ENCODE measurements at places on chromosomes 3 and 15.
A peak's percentile ranks its signal among the peaks of the same experiment; 100 is the strongest.

DNA sequence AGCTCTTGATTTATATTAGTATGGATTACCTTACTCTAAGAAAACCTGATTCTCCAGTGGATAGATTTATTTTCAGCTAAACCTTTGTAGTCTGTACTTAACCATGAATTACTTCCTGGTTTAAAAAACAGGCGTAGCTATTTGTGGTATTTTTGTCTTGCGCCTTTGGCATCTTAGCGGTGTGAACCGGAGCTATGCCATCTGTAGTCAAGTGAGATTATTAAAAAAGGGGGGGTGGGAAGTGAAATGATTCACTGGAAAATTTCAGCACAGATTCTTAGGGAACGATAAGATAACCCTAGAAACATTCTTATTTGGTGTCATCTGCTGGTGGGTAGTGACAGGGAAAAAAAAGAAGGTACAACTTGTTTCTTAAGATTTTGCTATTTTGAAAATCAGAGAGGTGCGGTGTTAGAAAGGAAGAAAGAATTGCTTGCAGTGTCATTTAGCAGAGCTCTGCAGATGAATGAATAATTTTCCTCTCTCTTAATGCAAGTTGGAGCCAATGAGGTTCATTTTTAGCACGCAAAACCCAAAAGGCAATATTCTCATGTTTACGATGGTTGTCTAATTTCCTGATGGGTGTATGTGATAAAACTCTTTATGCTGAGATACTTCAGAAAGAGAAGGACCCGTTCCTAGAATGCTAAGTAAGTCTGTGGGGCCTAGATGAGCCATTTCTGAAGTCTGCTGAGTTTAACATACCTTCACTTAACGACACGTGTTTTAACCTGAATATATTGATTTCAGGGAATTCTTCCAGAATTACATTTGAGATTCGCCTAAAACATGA, 44.0 kb downstream of the PSMD6 start:
- no peak for DNase-seq

DNA sequence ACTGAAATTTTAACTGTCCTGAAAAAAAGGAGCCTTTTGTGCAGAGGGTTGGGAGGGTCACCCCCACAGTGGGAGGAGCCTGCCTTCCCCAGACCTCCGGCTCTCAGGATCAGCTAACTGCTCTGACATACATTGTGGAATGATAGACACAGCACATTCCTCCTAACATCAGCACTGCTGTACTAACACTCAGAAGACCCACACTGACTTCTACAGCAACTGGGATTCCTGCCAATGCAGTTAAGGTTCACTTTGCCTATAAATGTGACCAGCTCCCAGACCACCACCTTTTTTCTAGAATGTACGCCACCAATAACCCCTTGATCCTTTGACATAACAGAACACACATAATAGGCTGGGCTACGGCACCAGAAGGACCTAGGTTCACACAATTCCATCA, 3.2 kb downstream of the CPEB1 start:
- no peak for DNase-seq

DNA sequence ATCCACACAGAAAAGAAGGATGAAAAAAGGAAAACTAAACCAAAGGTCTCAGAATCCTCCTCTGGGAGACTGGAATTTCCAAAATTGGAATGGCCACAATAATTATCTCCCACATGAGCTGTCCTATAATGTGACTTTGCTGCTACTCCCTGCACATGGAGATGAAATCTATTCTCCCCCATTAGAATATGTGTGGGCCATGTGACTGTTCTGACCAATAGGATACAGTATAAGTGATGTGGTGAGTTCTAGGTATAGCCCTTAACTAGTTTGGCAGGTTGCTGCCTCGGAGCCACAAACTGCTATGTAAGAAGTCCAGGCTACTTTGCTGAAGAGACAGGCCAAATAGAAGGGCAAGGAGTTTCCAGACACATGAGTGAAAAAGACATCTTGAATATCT, 5.2 kb downstream of the TRIM59 start:
- DNase-seq: no peak

GRCh38 chr3:71447197-71447596, 136.3 kb downstream of the FOXP1 start:
- DNase-seq: no peak

- DNase-seq: no peak
These were observed 557 bp downstream of the DENND4A start for GRCh38 chr15:65791335-65792137.

- no peak for DNase-seq
These were observed 69.2 kb upstream of the ICE2 start for GRCh38 chr15:60548101-60548500.

DNA sequence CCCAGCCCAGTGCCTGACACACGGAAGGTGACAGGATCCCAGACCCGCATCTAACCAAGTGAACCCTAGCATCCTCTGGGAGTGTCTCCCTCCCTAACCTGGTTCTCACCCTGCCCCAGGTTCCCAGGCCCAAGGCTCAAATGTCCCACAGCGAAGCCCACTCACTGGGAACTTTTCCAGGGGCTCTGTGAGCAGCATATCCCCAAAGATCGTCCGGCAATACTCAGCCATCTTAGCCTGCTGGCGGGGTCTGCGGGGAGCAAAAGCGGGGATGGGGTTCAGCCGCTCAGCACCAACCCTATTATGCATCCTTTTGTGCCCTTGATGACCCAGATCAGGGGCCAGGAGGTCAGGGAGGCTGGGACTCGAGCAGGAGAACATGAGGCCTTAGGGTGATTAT, 10.4 kb downstream of the PLCB2 start:
- no peak for DNase-seq

GRCh38 chr15:48858401-48858800, 19.5 kb upstream of the EID1 start:
- no peak for DNase-seq

GRCh38 chr3:191339316-191339917, 9.1 kb upstream of the UTS2B start:
- DNase-seq: no peak

GRCh38 chr3:130514681-130515080, 2.3 kb upstream of the COL6A6 start:
- DNase-seq: no peak

- peak; percentile 38 for DNase-seq
These were observed 146.6 kb downstream of the SERPINI1 start for GRCh38 chr3:167882057-167882667.

- no peak for DNase-seq
These were observed 141.7 kb downstream of the NR1D2 start for GRCh38 chr3:24086617-24087404.

DNA sequence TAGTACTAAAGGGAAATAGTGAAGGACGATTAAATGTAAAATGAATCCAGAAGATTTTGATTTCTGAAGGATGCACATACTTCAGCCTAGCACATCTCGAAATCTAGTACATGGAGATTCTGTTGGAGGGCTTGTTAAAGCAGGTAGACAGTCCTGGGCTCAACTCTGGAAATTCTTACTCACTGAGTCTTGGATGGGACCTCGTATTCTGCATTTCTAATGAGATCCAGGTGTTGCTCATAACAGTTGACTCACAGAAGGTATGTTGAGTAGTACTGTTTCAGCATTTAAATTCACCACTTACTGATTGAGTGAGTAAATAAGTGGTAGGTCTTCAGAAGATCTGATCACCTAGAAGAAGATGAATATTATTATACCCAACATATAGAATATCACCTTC, 623.4 kb upstream of the SGO1 start:
- DNase-seq: no peak

DNA sequence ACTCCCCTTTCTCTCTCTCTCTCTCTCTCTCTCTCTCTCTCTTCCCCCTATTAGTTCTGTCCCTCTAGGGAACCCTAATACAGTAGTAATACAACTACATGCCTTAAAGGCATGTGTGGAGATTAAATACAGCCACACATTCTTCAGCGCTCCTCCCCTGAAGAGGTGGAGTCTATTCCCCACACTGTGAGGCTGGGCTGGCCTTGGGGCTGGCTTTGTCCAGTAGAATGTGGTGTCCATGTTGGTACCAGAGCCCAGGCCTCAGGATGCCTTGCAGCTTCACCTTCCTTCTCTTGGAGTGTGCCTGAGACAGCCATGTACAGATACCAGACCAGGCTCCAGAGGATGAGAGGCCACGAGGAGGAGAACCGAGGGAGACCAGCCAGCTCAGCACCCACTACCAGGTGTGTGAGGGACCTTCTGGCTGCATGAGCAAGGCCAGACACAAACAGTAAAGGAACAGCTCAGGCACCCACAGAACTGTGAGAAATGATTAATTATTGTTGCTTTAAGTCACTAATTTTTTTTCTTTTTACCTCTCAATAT, 10.7 kb downstream of the SLC6A20 start:
- no peak for DNase-seq

DNA sequence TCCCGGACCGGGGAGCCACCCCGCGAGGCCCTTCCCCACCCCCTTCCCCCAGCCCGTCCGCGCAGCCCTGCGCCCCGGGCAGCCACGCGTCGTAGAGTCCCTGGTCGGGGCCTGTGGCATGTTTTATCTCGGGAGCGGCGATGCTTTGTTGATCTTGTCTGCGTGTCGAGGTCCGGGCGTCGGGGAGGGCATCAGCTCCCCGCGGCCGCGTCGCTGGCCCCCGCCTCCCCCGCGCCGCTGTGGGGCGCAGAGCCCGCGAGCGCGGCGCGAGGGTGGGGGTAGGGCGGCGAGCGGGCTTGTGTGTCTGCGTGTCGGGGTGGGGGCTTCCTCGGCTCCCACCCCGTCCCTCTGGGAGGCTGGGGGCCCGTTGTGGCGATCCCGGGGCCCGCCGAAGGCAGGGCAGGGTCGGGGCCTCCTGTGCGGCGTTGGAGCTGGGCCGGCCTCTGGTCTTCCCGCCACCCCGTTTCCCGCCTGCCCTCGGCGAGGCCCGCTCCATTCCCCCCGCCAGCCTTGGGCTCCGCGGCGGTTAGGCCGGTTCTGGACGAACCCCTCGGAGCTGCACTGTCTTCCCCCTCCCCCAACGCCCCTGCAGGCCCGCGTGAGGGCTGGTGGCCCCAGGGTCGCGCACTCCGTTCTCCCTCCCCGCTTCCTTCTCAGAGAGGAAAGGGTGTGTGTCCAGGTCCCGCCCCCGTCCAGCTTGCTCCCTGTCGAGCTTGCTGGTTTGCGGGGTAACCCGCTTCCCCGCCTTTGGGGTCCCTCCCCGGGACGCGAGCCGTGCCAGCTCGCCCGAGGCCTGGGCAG, 695 bp downstream of the GMPS start:
- no peak for DNase-seq

DNA sequence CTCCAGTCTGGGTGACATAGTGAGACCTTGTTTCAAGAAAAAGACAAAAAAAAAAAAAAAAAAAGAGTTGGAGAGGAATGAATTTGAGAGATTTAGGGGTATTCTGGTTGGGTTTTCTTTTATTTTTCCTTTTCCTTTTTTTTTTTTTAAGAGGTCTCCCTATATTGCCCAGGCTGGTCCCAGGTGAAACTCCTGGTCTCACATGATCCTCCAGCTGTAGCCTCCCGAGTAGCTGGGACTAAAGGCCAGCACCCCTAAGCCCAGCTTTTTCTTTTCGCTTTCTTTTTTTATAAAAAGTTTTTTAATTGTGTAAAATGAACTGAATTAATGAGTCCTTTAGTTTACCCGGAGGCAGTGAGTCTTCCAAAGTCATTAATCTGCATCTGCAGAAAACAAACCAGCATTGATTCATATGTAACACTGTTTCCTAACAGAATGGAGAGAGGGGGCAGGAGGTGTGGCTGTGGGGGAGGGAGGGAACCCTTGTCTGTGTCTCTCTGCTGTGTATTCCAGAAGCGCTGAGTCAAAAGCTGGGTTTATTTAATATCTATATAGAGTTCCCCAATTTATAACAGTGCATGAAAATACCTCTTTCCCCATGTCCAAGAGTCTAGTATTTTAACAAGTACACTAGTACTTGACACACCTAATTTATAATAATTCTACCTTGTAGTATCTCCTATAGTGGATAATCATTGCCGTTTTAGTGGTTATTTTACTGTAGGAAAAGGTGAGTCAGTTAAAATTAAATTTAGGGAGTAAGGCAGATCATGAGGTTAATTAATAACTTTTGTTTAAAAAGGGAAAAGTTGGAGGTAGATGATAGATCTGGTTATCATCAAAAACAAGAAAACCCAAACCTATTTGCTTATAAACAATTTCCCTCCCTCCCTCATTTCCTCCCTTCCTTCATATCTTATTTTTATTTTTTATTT, 2.6 kb upstream of the DPPA4 start:
- DNase-seq: no peak

GRCh38 chr15:45328663-45329062, 49.7 kb downstream of the GATM start:
- DNase-seq: no peak

GRCh38 chr3:64687086-64687780, 567 bp downstream of the ADAMTS9 start:
- no peak for DNase-seq

DNA sequence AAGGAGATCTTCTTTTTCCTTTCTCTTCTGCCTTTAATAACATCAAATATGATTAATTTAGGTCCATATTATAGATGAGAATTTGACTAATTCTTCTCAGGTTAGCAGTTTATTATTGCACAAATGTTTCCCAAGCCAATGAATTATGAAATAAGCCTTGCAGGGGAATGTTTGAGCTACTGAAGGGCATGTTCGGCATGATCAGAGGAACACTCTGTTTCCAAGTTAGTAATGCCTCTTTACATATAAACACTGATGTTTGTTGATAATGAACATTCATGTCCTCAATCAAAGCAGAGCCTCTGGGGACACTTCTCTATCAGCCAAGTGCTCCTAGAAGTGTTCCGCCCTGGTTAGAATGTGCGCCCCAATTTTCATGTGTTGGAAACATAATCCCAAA, 10.0 kb upstream of the CYP1A1 start:
- no peak for DNase-seq

GRCh38 chr3:159191447-159191846, 389.6 kb downstream of the MFSD1 start:
- peak; percentile 72 for DNase-seq

GRCh38 chr3:149744151-149744550, 8.1 kb downstream of the COMMD2 start:
- DNase-seq: no peak

DNA sequence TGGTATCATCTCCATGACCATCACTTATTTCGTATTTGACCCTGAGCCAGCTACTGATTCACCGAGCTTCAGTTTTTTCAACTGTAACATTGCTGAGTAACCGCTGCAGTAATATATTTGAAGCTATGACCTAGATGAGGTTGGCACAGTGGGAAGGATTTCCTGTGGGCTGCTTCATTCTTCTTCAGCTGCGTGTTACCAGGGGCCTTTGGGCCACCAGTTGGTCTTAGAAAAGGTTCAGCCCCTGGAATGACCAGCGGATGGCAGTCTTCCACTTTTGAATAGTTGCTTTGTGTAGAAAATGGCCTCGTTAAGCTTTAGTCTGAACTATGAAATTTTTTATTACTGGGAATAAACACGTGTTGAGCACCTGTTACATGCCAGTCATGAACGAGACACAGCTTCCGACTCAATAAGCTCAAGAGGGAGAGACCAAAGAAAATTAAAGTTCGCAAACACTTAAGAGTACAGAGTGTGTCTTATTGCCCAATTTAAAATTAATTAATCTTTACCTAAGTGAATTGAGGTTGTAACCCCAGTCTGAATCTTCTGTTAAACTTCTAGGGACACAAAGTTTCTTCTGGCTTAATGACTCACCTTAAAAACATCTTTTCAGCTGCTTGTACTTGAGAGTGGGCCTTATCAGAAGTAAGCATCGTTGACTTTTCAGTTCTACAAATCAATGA, 57.6 kb upstream of the NR2E3 start:
- peak; percentile 99 for DNase-seq
